Skeletal muscle cell (primary cell): ENCODE measurements at places on chromosomes 11 and 22.

GRCh38 chr11:27871056-27871455 is 170.8 kb upstream of the BDNF start:
- no peak for DNase-seq

GRCh38 chr11:61892085-61892370 is 683 bp upstream of the FADS3 start:
- DNase-seq: no peak

DNA sequence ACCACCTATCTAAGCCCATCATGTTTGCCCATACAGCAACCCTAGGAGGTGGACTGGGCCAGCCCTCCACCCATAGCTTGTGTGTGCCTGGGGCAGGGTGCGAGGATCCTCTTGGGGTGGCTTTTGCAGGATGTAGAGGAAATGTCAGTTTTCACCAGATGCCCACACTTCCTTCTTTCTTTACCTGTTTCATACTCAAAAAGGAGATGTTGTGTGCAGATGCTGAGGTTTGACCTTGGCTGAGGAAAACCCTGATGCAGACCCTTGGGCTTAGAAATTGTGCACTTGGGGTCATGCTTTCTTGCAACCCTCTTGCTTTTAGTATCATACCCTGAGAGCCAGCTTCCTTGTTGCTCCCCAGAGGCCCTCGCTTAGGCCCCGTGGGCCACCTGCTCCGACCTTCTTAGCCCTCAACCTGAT is 2.2 kb downstream of the HTR3A start:
- no peak for DNase-seq

GRCh38 chr22:42180349-42180842 is 49.8 kb upstream of the CYP2D6 start:
- DNase-seq: no peak

DNA sequence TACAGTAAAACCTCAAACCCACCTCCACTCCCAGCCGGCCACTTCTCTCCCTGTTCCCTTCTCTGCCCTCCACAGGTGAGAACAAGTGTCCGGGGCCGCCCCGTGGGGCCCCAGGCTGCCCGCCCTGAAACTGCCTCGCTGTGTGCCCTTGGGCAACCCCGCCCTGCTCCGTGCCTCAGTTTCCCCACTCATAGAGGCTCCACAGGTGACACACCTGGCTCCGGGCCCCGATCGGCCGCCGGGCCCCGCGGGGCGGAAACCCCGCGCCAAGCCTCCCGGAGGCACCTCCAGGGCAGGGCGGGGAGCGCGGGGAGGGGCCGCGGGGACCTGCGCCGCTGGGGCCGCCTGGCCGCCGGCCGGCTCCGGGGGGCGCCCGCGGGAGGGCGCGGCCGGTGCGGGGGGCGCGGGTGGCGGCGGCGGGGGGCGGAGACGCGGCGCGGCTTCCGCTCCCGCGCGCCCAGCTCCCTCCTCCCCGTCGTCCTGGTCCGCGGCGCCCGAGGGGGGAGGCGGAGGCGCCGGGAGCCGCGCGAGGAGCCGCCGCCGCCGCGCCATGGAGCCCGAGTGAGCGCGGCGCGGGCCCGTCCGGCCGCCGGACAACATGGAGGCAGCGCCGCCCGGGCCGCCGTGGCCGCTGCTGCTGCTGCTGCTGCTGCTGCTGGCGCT is at the start of gene LRP5:
Gene LRP5, plus strand, starts transcription at position 475 of the 663 bp plus-strand sequence. Its CDS starts 124 bp downstream, at position 599.
- no peak for DNase-seq

- no peak for DNase-seq
Observed at GRCh38 chr22:49294656-49295464, 532.8 kb downstream of the BRD1 start.

DNA sequence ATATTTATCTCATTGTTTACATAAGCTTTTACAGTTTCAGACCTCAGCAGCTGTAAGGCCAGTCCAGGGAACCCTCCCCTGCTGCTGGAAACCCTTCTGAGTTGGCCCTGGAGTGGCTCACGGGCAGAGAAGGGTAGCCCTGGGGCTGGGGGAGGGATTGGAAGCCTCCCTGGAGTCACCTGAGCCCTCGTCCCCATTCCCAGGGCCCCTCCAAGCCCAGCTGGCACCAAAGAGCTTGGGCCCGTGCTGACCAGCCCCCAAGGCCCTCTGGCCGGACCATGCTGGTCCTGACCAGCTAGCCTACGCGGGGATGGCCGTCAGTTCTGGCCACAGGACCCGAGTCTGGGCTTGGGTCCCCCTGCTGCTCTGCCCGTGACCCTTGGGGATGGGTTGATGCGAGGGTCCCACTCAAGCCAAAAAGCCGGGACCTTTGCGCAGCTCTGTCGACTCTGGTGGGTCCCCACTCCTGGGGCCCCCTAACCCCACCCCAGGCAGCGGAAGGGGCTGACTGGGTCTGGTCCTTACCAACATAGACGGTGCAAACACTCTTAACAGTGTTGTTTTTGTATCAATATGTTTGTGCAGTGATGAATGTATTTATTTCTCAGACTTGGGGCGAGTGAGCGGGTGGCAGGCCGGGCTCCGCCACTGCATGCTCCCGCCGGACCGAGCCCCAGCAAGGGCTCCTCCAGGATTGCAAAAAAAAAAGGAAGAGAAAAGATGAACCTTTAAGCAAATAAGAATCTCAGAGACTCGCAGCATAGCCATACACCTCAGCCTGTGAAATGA is 17.5 kb upstream of the TMEM191C start:
- DNase-seq: no peak

DNA sequence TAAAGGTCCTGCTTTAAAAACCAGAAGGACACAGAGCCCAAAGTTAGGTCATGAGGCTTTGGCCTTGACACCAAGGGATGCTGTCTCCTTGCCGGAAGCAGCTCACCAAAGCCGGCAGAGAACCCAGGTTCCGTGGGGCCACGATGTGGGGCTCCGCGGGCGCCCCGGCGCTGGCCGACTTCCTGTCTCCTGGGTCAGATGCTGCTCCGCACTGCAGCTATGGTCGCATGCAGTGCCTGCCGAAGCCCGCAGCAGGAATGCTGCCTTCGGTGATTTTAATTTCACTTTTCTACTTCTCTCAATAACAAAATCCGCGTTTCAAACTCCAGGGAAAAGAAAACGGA is 454 bp upstream of the OTUB1 start:
- no peak for DNase-seq

- DNase-seq: no peak
Observed at GRCh38 chr11:8997451-8997850, 6.3 kb downstream of the NRIP3 start.

GRCh38 chr11:77842441-77843121 is 21.6 kb downstream of the AAMDC start:
- no peak for DNase-seq

DNA sequence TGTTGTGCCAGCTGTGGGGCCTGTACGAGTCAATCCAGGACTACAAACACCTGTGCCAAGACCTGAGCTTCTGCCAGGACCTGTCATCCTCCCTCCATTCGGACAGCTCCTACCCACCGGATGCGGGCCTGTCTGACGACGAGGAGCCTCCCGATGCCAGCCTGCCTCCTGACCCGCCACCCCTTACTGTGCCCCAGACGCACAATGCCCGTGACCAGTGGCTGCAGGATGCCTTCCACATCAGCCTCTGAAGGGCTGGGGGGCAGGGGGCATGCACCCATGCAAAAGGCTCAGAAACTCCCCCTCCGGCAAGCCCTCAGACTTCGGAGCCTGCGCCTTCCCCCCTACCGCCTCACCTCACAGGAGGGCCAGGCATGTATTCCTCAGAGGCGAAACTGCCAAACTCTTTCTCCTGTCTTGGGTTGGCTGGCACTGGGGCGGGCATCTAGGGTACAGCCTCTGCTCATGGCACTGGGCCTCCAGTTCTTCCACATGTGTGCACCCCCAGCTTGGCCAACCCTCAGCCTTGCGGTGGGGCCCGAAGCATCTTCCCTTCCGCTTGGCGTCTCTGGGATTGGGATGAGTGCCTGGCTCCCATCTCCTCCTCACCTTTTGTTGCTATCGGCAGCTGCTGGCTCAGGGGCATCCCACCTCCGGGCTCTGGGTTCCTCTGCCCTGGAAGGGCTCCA is 1.2 kb downstream of the FAM89B start:
- no peak for DNase-seq

- DNase-seq: peak; percentile 40
Observed at GRCh38 chr11:120180551-120181232, 30.1 kb upstream of the OAF start.

DNA sequence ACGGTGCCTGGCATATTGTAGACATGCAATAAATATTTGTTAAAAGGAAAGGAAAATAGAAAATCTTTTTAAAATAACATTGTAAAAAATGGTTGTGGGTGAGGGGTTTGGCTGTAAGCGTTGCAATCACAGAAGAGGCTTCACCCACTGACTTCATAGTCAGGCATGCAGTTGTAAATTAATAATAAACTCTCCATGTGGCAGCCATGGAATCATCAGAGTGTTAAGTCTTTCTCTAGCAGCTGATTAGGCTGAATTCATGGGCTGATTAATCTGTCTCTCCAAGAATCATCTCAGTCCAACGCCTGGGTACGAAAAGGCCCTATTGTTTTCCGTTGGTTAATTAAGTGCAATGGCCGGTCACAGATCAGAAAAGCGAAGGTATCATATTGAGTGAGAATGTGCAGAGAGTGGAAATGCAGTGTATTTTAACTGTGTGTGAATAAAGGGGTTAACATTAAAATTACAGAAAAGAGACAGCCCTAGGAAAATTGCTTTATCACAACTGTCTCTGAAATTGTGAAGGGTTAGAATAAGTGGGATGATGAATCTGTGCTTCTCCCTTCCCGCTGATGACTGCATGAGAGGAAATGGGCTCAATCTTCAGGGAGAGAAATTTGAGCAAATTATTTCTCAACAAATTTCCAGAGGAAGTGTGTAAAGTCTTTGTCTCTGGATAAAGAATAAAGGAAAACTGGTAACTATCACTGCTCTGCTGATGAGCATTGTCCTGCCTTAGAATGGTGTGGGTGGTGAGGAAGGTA is 269.0 kb downstream of the FAM76B start:
- no peak for DNase-seq

GRCh38 chr11:87819151-87819550 is 356.1 kb downstream of the RAB38 start:
- no peak for DNase-seq

- DNase-seq: no peak
Observed at GRCh38 chr22:20017622-20017958, 967 bp upstream of the ARVCF start.

- DNase-seq: no peak
Observed at GRCh38 chr22:31838917-31839316, 85.1 kb downstream of the DEPDC5 start.

DNA sequence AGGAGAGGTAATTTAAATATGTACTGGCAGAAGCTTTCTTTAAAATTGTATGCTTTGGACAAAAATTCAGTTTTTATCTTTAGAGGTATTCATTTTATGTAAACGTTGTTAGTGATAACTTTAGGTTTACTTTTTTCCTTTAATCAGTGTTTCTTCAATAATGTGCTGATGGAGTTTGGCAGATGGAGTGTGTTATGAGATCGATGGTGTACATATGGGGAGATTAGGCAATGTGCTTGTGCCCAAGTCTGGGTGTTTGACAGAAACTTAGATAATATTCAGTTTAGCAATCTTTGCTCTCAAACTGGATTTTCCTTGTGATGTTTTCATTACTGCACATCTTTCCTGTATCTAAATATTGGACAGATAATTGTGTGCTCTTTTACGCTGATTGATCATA is 425.4 kb downstream of the JRKL start:
- no peak for DNase-seq

DNA sequence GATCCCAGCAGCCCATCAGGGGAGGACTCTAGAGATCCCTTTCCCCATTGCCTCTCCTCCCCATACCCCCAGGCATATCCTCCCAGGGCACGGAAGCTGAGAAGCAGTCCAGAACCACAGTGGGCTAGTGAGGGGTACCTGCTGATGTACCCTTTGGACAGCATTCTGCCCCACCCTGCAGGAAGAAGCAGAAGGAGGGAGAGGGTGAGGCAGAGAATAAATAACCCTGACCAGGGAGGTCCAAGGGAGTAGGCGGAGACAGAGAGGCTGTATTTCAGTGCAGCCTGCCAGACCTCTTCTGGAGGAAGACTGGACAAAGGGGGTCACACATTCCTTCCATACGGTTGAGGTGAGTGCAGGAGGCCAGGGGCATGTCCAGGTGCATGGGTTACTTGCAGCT is at the start of gene OR51E1:
Gene OR51E1, plus strand, starts transcription at position 301 of the 400 bp plus-strand sequence. CDS start 8,545 bp downstream, outside the sequence.
- DNase-seq: no peak

GRCh38 chr11:127338380-127339259 is 338.1 kb upstream of the KIRREL3 start:
- DNase-seq: no peak

DNA sequence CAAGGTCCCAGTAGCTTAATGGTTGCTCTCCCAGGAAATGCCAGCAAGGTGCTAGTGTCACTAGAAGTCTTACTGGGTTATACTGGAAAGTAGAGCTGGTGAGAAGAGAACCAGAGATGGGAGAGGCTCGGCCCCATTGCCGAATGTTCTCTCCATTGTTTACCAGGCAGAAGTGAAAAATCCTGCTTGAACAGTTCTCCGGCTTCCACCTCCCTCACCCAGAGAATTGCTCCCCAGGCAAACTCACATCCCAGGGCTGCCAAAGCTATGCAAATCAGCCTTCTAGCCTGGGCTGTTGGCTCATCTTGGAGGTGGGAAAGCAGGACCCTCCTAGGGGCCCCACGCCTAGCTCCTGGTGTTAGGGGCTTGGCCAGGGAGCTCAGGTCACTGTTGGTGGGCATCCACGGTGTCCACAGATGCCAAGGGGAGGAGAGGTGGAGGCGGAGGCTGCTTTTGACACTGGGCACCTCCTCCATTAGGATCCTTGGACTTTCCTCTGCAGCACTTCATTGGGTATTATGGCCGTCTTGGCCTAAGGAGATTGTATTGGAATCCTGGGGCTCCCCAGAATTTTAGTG is 20.1 kb downstream of the POU2F3 start:
- no peak for DNase-seq

GRCh38 chr11:113168354-113169342 is 145.7 kb upstream of the TTC12 start:
- no peak for DNase-seq

DNA sequence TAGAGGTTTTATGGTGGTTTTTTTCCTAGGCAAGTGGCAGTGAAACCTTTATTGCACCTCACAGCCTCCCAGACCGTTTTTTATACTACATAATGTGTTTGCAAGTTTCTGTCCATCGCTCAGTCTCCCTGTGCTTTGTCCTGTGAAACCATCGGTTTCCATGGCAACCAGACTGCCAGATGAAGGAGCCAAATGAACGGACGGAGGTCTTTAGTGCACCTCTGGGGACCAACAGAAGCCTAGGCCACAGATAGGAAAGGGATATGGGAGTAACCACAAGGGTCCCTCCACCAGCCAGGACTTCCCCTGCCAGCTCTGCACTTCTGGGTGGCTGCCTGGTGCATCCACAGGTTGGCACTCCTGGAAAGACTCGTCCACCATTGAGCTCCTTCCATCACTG is 165.0 kb downstream of the CHST1 start:
- no peak for DNase-seq
